ENCODE measurements at places on chromosomes 13 and 19. TPM values are rescaled to one million over a fixed set of nuclear protein-coding genes. Genes with fewer than 3 reads are reported as not detected.

- no peak for DNase-seq
Measured at GRCh38 chr19:42285541-42285941, 16.4 kb upstream of the PRR19 start.

DNA sequence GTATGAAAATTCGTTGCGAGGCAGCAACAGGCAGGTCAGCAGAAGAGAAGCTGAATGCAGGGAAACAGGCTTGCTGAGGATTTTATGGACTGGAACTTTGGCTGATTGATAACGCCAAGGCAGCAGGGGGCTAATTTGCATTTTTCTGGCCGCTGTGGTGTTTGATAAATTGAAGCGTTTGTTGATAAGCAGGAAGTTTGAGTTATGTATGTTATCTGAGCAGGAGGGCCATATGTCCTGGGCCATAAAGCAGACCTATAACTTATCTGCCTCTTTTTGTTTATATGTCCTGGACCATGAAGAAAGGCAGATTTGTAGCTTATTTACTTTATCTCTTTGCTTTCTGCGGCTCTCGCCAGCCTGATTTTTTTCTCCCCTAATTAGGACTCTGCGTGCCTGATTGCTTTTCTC, 65.9 kb downstream of the ZNF627 start:
- no peak for DNase-seq

DNA sequence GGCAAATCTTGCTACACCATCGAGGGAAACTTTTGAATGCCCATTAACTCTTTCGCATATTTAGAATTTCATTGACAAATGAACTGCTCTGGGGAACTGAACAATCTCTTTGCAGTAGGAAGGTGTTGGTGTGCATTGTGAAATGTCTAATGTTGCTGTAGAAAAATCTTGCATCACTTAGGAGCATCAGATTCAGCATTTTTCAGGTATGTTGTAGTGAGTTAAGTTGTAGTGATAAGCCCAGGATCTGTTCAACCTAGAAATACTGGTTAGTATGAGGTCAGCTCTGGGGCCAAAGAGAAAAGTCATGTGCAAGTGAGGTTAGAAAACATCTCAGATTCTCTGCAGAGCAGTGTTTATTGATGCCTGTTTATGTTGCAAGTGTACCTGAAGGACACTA, 4.1 kb downstream of the FRY start:
- DNase-seq, result no peak

The CYP2S1 gene
- 0.27 TPM for total RNA-seq

DNA sequence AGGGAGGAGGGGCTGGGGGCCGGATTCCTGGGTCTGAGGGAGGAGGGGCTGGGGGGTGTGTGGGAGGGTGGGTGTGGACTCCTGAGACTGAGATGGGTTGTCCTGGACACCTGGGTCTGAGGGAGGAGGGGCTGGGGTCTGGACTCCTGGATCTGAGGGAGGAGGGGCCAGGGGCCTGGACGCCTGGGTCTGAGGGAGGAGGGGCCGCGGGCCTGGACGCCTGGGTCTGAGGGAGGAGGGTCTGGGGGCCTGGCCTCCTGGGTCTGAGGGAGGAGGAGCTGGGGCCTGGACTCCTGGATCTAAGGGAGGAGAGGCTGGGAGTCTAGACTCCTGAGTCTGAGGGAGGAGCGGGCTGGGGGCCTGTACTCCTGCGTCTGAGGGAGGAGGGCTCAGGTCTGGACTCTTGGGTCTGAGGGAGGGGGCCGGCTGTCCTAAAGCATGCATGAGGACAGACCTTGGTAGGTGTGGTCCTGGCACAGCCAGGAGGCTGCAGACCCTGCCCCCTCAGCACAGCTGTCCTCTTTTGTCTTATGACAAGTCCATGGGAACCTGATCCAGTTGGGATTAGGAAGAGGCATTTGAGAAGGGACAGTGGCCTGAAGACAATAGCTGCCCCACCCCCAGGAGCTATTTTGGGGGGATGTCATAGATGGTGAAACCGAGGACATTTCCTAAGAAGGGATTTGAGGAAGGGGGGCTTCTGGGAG, 1.3 kb downstream of the TNNT1 start:
- DNase-seq, result no peak

GRCh38 chr13:30097701-30098100, 209.7 kb downstream of the KATNAL1 start:
- no peak for DNase-seq

DNA sequence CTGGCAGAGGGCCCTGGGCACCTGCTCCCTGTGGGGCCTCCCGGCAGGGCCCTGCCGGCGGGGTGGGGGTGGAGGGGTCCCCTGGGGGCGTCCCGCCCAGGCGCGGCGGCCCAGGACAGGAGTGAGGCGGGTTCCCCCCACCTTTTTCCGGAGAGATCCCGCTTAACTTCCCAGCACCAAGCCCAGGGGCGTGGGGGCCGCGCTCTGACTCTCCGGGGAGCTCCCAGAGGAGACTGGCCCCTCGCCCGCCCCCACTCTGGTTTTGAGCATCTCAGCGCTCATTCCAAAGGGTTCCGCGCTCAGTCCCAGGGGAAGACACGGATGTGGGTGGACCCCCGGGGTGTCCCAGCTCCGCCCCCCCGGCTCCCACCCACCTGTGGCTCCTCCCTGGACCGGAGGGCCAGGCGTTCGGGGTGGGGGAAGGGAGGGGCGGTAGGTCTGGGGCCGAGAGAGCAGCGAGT, 476 bp downstream of the C2CD4C start:
- DNase-seq, result no peak
